ENCODE measurements at places on chromosomes 4 and X.

GRCh38 chr4:54475546-54475945, 182.2 kb upstream of the KIT start:
- no peak for DNase-seq

GRCh38 chr4:21765810-21766407, 182.7 kb downstream of the KCNIP4 start:
- DNase-seq: peak; percentile 58

- DNase-seq: no peak
These were observed 8.0 kb downstream of the GPM6B start for GRCh38 chrX:13808865-13809264.

DNA sequence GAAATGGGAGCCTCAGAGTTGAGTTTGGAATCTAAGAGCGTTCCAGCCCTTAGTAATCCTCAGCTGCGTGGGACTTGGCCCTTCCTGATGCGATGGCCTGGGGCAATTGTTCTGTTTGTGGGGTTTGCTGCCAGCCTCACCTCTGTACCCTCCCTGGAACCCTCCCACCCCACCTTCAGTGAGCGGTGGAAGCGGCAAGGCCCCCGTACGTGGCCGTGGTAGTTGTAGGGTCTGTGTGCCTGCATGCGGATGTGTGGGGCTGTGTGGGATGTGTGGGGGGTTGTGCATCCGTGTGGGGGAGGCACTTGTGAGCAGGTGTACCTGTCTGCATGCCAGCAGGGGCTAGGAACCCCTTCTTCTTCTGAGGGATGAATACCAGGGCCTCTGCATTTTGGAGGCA, 65.4 kb upstream of the ADRA2C start:
- DNase-seq: no peak

GRCh38 chrX:136019226-136019625, 34.0 kb downstream of the SLC9A6 start:
- DNase-seq: no peak

DNA sequence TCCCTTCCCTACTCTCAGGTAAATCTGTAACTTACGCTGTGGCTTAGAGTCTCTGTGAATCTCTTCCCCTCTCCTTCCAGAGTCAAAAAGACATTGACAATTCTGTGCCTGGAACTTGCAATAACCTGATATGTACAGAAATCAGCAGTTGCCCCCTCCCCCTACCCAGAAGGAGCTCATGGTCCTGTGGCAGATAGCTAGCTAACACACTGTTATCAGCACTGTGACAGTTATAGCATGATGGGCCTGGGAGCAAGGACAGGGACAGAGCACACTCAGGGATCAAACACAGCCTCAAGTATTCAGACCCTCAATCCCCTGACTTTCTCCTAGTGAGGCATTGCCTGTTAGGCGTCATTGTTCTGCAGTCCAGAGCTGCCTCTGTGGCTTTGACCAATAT, 18.7 kb upstream of the MAGEA10 start:
- no peak for DNase-seq

DNA sequence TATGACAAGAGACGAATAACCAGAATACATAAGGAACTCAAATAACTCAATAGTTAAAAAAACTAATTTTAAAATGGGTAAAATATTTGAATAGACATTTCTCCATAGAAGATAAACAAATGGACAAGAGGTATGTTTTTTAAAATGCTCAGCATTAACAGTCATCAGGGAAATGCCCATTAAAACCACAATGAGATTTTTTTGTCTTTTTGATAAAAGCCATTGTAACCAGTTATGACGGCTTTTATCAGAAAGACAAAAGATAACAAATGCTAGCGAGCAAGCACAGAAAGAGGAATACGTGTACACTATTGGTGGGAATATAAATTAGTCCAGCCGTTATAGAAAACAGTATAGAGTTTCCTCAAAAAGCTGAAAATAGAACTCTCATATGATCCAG, 388.2 kb upstream of the INTU start:
- DNase-seq: no peak

DNA sequence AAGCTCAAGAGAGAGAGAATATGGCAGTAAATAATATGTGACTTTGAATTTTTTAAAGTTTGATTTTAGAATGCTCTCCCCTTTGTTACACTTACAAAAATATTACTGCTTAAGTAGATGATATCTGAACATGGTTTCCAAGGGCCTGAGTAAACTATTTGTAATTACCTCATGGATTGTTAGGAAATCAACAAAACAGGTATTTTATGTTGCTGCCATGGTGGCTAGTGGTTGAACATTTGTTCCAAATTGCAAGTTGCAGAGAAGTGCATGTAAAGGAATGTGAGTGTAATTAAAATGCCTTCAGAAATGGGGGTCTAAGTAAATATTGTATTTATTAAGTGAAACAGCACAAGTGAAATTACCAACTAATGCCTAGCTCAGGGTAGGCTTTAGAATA, 27.6 kb downstream of the SEPTIN11 start:
- DNase-seq: no peak

DNA sequence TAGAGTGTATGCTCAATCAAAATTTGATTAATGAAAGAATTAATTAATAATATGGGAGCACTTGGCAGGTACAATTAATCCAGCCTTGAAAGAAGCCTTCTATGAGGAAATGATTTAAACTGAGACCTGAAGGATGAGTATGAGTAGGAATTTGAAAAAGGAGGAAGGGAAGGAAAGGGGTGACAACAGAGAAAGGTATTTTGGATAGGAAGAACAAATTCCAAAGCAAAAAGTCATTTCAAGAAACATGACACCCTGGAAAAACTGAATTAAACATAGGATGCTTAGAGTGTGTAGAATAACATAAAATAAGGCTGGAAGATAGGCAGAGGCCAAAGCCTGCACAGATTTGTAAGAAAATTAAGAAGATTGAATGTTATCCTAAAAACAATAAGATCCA, 29.6 kb downstream of the PHOX2B start:
- no peak for DNase-seq

DNA sequence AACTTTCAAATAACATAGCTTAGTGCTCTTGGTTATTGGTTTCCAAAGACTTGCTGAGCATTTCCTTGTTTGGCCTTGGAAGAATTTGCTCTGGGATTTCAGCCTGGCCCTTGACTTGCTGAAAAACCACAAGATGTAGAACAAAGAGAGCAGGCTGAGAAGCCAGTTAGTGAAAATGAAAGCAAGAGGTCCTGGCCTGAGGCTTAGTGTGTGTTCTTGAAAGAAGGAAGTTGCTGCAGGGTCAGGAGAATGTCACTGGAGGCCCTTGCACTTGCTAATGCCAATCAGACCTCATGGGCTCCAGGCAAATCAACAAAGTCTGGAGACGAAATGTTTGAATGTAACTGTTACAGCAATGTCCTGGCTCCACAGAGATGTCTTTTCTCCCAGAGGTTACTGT, 79.4 kb downstream of the SYNPO2 start:
- DNase-seq: peak; percentile 77

GRCh38 chrX:140040386-140040785, 75.1 kb upstream of the CXorf66 start:
- DNase-seq: no peak

DNA sequence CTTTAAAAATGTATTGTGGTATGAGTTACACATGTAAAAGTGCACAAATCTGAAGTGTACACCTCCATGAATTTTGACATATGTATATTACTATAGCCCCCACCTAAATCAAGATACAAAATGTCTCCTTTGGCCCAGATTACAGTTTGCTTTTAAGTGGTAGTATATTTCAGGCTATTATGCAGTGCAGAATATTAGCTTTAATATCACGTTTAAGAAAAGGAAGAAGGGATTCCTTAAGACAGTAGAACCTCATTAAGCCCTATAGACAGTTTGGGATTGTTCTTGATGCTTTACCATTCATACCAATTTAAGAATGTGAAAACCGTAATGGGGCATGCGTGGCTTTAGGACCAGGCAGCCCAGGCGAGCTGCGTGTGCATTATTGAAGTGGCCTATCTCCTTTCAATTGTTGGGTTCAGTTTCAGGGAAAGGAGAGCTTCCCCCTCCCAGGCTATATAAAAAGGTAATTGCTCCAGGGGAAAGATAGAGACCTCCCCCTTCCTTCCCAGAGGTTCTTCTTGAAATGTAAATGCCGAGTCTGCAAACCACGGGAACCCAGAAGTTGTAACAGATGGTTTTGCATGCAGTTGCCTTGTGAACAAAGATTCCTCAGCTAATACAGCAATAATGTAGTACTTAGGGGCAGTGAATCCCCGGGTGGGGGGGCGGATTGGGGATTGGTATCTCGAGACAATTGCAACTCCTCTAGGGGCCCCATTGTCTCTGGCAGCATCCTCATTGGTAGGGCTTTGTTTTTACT, 106.1 kb downstream of the UCHL1 start:
- no peak for DNase-seq

DNA sequence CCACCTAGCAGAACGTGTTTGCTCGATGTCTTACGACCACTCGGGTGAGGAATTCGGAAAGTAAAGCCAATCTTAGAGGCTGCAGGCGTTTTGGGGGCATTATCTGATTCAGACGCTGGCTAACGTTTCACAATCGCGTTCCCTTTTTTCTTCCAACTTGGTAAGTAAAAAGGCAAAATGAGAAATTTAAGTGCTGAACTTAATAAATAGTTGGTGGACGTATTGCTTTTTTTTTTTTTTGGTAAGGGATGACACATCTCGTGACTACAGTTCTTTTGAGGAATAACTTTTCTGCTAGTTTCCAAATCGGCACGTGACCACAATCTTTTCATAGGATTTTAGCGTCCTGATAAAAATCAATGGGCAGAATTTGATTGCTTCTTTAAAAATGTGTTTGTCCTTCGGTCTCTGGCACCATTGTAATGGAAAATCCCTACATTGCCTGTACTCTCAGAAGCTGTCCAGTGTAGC, 848 bp downstream of the RAB9A start:
- DNase-seq: no peak

- DNase-seq: no peak
These were observed 476.3 kb upstream of the RPS6KA3 start for GRCh38 chrX:20743046-20743445.

GRCh38 chr4:47383829-47384427, 79.6 kb downstream of the COMMD8 start:
- DNase-seq: peak; percentile 47

GRCh38 chr4:42119886-42120285, 32.6 kb downstream of the BEND4 start:
- no peak for DNase-seq

GRCh38 chr4:121665371-121665770, 31.4 kb downstream of the ANXA5 start:
- DNase-seq: no peak

DNA sequence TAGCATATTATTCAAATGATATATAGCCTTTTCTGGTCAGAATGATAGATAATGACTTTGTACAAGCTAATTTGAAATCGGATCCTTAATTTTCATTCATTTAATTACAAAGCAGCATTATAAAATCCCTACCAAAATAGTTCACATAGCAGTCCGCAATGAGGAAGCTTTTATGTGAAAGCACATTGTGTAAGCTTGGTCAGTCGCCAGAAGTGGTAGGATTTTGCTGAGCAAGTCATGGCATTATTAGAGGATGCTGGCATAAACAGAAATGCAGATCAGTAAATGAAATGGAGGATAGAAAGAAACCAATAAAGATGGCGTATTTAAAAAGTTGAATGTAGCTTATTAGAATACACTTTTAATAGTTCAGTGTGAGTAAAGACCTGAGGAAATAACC, 93.2 kb upstream of the DIAPH2 start:
- DNase-seq: peak; percentile 47

DNA sequence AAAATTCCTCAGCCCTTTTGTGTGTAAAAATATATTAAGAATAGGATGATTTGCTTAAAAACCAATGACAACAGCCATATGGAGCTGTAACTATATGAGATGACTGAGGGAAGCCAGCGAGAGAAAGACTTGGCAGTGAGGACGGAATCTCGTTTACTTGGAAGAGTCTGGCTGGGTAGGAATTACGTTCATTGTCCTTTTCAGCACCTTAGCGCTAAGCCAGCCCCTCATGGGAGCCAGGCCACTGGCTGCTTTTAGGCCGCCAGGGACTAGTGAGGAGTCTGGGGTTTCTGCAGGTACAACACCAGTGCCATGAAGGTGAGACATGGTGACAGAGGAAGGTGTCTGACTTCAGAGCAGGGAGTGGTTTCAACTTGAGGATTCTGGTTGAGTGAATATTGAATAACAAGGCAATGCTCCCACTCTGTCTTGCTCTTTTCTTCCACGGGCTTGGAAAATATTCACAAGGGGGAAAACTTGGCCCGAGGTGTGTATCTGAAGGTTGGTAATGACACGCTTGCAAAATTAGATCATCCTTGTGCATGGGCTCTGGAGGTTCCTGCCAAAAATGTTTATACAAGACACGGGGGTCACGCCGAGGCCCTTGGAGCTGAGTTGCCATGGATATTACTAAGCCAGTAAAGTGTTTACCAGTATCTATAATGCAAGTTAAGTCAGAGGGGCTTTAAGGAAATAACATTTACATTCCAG, 17.4 kb downstream of the KLF3 start:
- no peak for DNase-seq

- DNase-seq: peak; percentile 34
These were observed 28.2 kb downstream of the WDFY3 start for GRCh38 chr4:84938316-84938715.

DNA sequence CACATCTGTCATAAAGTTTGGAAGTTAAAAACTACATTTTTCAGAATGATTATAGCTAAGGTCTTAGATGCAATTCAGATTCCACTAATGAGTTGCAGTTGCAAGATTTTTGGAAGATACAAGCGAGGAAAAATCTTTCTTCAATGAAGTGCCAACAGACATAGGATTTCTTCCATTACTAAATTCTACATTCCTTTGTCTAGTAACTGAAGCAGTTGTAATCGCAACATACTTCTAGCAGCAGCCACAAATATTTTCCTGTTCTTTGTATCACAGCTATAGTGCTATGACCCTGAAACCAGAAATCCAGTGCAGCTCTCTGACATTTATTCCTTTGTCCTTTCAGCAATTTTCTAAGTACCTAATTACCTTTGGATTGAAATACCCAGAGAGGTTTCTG, 225.2 kb upstream of the SLIT2 start:
- no peak for DNase-seq

- DNase-seq: no peak
These were observed 209.9 kb downstream of the PARM1 start for GRCh38 chr4:75142850-75143249.

- no peak for DNase-seq
These were observed 13.9 kb downstream of the FTSJ1 start for GRCh38 chrX:48489892-48490291.

DNA sequence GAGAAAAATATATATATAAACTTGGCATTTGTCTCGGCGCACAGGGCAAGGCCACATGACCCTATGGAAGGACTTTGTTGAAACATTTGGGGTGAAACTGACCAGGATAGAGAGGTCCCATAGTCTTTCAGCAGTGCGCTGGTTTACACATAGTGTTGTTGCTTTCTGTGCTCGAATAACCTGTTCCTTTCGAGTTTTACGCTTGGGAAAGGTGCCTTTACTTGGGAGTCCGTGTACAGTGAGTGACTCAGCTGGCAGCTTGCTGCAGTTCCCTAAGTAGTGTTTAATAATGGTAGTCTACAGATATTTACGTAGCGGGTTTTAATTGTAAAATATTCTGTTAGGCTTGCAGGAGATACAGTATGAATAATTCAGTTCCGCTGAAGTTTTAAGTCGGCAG, 578 bp downstream of the APOOL start:
- no peak for DNase-seq

DNA sequence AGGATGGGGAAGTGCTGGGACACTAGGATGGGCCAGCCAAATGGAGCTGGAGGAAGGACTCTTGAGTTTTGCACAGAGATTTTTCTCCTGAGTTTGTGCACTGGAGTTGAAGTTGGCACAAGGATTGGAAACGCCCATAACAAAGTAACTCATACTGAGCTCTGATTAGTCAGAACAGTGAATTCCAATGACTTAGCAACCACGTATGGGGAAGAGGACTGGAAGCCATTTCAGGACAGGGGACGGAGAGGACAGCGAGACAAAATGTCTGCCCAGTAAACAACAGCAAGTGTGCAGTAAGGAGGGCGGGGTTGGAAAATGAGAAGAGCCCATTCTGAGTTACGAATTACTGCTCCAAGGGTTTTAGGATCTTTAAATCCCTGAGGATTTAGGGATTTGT, 5.9 kb downstream of the RIPPLY1 start:
- no peak for DNase-seq

All from Ammon's horn (tissue), 1 donor.